Amniotic epithelial cell (primary cell): ENCODE measurements at places on chromosomes 2 and 18.
A peak's percentile ranks its signal among the peaks of the same experiment; 100 is the strongest.

- no peak for DNase-seq
Observed at GRCh38 chr2:228037915-228038314, 143.6 kb downstream of the SPHKAP start.

DNA sequence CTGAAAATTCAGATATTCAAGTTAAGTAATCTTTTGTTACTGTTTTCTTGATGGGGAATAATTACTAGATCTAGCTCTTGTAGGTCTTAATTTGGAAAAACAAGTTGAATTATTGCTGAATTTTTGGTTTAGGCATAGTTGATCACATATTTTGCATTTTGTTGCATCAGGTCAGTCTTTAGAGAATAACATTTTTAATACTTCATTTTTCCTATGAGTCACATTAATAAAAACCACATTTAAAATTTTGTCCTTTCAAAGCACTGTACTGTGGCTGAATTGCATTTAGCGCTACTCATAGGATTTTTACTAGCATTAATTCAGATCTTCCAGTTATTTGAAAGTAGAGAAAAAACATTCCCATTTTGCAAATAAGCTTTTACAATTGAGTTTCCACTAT lies 23.2 kb downstream of the MAP4K4 start:
- DNase-seq: no peak

DNA sequence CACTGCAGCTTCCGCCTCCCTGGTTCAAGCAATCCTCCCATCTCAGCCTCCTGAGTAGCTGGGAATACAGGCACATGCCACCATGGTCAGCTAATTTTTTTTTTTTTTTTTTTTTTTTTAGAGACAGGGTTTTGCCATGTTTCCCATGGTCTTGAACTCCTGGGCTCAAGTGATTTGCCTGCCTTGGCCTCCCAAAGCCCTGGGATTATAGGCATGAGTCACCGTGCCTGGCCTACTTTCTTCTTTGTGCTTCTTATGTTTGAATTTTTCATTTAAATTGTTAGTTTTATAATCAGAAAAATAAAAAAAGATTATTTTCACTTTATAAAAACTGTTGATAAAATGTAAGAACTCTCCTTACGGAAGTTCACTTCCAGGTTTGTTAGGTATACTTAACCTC lies 101.5 kb upstream of the LPIN2 start:
- DNase-seq: peak; percentile 56

GRCh38 chr18:71809711-71810110 lies 734.4 kb downstream of the CBLN2 start:
- DNase-seq: no peak

GRCh38 chr2:198097630-198098029 lies 293.2 kb downstream of the PLCL1 start:
- DNase-seq: no peak

DNA sequence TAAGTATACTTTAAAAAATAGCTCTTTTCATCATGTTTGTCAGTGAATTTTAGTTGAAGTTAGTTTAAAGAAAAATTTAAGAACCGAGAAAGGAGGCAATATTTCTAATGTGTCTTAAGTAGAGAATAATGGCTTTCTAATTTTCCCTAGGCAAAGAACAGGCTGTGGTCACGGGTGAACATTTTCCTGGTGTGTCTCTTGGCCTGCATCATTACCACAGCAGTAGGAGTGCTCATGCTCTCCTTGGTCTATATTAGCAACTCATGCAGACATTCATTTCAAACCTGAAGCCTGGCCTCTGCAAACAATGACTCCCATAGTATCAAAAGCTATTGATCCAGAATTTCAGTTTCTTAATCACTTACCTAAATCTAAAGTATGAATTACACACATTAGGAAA lies 57.4 kb downstream of the C18orf54 start:
- DNase-seq: no peak

DNA sequence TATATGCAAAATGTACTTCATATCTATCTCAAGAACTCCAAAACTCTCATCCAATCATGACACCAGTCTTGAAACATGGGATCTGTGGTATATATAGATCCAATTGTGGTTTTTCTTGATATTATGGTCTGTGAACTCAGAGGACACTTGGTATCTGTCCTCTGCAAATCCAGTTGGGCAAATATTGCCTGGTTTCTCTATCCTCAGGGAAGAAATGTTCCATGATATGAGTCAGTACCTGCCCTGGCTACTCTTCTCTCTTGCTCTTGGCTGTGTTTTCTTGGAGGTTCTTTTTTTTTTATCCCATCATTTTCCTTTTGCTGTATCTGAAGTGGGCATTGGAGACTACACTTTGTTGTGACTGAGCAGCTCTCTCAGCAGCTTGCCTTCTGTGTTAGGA lies 10.9 kb downstream of the NBEAL1 start:
- DNase-seq: peak; percentile 13

DNA sequence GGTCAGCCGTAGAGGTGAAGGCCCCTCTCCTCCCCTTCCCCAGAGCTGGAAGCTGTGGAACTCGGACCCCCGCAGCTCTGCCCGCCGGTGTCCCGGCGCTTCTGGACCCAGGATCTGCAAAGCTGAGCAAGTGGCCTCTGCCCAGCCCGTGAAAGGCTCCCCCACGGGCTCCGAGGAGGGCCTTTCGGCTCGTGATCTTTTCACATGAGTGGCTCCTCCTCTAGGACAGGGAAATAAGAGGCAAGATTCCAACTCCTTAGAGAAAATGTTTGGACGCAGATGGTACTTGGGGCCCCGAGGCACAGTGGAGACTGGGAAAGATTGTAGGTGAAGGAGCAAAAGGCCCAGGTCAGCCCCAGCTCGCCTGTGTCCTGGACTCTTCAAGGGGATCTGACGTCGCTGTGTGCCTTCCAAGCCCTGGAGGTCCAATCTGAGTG lies 48.2 kb upstream of the SP3 start:
- DNase-seq: peak; percentile 53

DNA sequence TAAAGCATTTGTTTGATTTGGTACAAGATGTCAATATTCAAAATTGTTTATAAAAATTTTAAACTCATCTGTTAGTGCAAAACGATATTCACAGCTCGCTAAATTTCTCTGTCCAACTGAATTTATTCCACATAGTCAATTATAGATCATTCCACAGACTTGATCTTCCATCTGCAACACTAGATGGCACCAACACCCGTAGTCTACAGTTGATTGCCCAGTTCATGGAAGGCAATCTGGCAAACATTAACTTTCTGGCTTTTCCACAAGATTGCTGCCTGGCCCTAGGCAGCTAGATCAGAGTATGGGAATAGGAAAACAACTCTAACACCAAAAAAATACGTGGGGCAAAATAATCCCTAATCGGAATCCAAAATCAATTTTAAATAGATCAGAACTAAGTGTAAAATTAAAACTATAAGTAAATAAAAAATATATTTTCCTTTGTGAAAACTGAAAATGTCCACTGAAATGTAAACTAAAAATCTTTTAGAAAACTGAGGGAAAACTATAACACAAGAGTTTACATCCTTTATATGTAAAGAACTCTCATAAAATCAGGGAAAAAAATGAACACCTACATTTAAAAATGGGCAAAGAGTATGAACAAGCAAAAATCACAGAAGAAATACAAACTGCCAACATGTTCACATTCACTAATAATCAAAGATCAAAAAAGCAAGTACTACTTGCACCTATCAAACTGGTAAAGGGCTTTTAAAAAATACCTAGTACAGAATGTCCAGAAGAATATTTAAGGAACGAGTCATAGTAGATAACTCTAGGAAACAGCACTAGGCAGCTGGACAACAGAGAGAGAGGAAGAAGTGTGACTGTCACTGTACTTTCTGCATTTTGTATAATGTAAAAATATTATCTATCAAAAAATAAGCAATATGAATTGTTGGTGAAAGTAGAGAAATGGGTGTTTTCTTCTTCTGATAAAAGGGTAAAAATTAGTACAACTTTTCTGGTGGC lies 35.0 kb downstream of the RTN4 start:
- DNase-seq: peak; percentile 77

GRCh38 chr2:16155766-16156165 lies 215.4 kb downstream of the MYCN start:
- DNase-seq: no peak

- DNase-seq: peak; percentile 17
Observed at GRCh38 chr2:159046966-159047365, 78.5 kb downstream of the TANC1 start.

- DNase-seq: no peak
Observed at GRCh38 chr2:215439980-215440512, 4.2 kb upstream of the FN1 start.

- no peak for DNase-seq
Observed at GRCh38 chr2:186591506-186591890, 1.6 kb downstream of the ITGAV start.

- DNase-seq: no peak
Observed at GRCh38 chr2:241842620-241843211, 16.0 kb downstream of the PDCD1 start.

DNA sequence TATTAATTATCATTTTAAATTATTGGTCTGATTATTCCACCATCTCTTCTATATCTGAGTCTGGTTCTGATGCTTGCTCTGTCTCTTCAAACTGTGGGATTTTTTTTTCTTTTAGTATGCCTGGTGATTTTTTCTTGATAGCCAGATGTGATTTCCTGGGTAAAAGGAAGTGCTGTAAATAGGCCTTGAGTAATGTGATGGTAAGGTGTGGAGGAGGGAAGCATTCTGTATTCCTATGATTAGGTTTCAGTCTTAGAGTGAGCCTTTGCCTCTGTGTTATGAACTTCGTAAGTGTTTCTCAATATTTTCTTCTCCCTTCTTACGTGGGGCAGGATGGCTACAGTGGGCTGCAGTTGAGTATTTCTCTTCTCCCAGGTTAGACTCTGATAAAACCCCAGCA lies 103.0 kb downstream of the EHBP1 start:
- peak; percentile 24 for DNase-seq

- DNase-seq: no peak
Observed at GRCh38 chr2:128091726-128092080, 703 bp downstream of the UGGT1 start.

- DNase-seq: peak; percentile 41
Observed at GRCh38 chr2:172845028-172845630, 109.5 kb downstream of the RAPGEF4 start.

DNA sequence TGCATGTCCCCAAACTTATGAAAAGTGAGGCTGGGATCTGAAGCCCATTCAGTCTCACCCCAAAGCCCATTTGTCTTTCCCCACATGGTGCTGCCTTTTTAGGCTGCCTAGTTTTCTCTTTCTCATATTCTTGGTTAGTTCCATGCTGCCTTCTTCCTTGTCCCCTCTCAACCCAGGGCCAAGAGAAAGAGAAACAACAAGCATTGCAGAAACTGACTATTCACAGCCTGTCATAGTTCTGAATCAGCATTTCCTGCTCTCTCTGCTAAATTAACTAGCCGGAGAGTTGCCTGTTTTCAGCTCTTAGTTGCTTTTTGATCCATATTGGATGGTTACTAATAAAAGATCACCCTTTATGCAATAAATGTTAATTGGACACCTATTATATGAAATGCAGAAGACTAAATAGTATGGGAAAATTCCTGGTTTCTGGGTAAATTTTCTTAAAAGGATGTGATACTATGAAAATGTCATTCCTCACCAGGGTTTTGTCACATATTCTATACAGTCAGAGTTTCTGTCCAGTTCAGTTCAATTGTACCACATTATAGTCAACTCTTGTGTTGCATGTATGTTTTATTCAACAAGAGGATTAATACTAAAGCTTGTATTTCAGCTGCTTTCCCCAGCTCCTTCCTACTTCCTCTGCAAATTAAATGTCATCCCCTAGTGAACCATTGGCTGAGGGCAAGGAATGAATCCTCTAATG lies 246.5 kb downstream of the GALR1 start:
- DNase-seq: no peak

- no peak for DNase-seq
Observed at GRCh38 chr2:118714118-118714517, 133.3 kb downstream of the EN1 start.

GRCh38 chr2:236743039-236743920 lies 173.7 kb downstream of the ACKR3 start:
- peak; percentile 90 for DNase-seq

- no peak for DNase-seq
Observed at GRCh38 chr2:12488352-12489318, 228.1 kb upstream of the TRIB2 start.

DNA sequence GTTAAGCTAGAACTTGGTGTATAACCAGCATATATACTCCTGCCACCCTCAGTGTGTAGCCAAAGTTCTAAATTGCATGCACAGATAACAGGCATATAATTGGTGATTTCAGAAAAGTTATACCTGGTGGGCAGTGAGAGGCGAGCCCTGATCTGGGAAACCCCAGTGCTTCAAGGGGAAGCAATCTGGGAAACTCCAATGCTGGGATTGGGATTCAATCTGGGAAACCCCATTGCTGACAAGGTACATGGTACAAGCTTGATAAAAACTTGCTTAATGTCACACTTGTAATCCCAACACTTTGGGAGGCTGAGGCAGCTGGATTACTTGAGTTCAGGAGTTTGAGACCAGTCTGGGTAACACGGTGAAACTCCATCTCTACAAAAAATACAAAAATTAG lies 147.6 kb downstream of the NEDD4L start:
- no peak for DNase-seq

DNA sequence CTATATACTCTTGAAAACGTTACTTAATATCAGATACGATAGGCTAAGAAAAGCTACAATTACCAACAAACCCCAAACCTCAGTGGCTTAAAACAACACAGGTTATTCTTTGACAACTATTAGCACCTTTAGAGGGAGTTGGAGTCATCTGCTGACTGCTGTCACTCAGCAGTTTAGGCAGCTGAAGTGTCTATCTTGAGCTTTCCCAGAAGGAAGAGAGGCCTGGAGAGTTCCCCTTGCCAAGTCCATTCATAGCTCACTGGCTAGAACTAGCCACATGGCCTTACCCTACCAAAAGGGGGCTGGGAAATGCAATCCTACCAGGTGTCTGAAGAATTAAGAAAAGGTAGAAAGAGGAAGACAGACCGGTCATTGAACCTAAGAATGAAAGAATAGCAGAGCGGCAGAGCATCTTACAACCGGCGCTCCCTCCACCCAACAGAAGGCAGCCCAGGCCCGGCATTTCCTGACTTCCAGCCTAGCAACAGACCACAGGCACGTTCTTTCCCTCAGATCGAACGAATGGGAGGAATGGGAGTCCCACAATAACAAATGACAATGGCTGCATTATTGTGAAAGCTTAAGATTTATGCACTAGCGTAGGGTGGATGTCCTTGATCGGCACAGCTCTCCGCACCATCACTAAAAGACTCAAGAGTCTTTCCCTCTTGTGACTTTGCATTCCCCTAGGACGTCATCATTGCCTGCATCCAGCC lies 211.2 kb upstream of the CTAGE1 start:
- no peak for DNase-seq

- no peak for DNase-seq
Observed at GRCh38 chr2:84293791-84294380, 165.2 kb downstream of the SUCLG1 start.

GRCh38 chr2:163604941-163605555 lies 130.8 kb downstream of the FIGN start:
- peak; percentile 76 for DNase-seq

DNA sequence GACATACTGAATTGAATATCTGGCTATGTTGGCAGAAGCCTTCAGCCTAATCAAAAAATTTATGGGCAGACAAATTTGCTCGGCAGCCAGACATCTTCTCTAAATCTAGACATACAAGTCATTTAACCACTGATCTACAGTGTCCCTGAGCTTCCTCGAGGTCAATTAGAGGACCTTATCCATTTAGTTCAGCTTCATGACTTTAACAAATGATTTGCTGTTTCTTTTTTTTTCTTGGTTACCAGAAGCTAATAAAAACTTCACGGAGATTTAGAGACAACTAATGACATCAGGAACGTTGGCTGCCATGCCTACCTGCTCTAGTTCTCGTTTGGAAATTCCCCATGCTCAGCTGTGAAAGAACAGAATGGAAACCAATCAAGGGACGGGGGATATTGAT lies 223.8 kb downstream of the BCL2 start:
- no peak for DNase-seq

- peak; percentile 69 for DNase-seq
Observed at GRCh38 chr18:22164337-22165048, 4.9 kb upstream of the GATA6 start.

GRCh38 chr2:20925265-20925889 lies 102.5 kb upstream of the LDAH start:
- no peak for DNase-seq
